ENCODE measurements at places on chromosomes 5 and 9.

DNA sequence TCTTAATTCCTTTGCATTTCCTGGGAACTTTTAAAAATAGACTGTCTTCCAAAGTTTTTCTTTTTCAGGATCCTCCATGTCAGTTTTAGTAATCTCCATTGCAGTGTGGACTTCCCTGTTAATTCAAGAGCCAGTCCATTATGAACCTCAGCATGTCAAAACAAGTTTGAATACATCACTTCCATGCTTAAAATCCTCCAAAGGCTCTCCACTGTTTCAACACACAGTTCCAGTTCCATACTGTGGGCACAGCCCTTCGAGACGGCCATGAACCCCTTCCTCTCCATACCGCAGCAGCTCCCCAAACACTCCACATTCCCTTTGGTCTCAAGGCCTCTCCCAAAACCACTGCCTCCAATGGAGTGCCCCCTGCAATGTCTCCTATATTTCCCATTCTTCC is 19.5 kb downstream of the LIFR start:
- DNase-seq: no peak

GRCh38 chr5:84393969-84394368 is 9.3 kb upstream of the EDIL3 start:
- DNase-seq: no peak

- no peak for DNase-seq
Observed at GRCh38 chr9:22088053-22088716, 79.1 kb upstream of the CDKN2B start.

DNA sequence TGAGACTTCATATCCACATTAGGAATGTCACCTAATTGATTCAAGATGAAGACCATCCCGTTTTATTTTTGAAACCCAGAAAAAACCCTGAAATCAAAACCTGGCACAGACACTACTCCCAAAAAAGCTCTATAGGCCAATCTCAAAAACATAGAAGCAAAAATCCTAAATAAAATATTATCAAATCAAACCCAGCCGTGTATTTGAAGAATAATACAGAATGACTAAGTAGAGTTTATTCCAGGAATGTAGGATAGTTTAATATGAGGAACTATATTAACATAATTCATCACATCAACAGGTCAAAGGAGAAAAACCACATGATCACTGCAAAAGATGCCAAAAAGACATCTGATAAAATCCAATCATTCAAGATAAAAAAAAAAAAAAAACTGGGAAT is 167.1 kb downstream of the ACTL7B start:
- no peak for DNase-seq

- DNase-seq: no peak
Observed at GRCh38 chr9:20925256-20926045, 106.0 kb downstream of the HACD4 start.

GRCh38 chr5:114223866-114224265 is 138.0 kb upstream of the KCNN2 start:
- no peak for DNase-seq

DNA sequence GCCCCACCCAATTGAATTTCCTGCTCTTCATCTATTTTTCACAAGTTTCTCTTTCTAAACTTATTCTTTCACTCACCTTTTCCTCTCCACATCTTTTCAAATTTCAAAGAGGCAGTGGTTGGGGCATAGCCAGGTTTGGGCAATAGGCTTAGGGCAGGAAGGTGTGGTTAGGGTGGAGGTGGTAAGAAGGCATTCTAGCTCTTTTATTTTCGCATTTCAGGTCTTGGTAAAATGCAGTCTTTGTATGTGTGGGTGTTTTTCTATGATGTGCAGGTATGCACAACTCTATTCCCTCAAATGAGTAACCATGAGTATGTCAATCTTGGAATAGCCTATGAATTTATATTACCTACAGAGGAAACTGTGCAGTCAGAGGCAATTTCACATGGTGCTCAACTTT is 129.8 kb upstream of the IFNE start:
- no peak for DNase-seq

GRCh38 chr5:106303911-106304310 is 1366.8 kb downstream of the EFNA5 start:
- no peak for DNase-seq

DNA sequence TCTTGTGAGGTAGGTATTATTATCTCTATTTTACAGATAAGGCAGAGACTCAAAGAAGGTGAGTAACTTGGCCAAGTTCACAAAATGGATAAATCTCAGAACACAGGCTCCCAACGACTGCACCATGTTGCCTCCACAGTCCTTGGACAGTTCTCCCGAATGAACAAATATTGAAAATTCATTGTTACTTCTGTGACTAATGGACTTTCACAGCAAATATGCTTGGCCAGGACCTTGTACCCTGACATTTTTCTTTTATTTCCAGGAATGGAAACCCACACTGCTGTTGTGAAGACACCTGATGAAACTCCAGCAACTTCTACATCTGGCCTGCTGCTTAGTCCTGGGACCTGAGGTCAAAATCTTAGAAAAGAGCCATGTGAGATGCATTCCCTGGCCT is 2.5 kb upstream of the CYSTM1 start:
- DNase-seq: no peak

DNA sequence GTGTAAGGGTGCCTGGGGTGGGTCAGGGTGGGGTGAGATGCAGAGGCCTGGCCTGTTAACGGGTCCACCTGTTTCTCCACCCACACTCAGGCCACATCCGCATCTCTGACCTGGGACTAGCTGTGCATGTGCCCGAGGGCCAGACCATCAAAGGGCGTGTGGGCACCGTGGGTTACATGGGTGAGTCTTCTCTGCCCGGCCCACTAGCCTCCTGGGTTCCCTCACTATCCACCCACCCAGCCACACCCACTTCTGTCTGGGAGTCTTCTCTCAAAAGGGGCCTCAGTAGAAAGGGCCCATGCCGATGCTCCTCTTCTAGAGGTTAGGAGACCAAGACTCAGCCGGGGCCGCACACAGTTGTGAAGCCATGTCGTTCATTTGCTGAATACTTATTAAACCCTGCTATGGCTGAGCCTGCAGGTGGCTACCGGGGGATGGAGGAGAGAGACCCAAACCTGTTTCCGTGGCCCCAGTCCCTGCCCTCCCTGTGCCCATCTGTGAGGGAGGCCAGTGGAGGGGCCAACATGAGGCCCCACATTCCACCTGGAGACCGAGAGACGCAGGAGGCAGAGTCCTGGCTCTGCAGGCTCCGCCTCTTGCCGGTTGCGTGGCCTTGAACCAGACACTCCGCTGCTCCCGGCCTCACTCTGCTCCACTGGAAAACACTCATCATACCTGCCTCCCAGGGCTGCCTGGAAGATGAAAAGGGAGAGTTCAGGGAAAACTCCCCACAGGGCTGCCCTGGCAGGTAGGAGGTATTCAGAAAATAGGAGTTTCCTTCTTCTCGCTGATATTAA is 8.7 kb downstream of the GRK6 start:
- no peak for DNase-seq

- peak; percentile 70 for DNase-seq
Observed at GRCh38 chr9:19641046-19641445, 147.8 kb downstream of the SLC24A2 start.

DNA sequence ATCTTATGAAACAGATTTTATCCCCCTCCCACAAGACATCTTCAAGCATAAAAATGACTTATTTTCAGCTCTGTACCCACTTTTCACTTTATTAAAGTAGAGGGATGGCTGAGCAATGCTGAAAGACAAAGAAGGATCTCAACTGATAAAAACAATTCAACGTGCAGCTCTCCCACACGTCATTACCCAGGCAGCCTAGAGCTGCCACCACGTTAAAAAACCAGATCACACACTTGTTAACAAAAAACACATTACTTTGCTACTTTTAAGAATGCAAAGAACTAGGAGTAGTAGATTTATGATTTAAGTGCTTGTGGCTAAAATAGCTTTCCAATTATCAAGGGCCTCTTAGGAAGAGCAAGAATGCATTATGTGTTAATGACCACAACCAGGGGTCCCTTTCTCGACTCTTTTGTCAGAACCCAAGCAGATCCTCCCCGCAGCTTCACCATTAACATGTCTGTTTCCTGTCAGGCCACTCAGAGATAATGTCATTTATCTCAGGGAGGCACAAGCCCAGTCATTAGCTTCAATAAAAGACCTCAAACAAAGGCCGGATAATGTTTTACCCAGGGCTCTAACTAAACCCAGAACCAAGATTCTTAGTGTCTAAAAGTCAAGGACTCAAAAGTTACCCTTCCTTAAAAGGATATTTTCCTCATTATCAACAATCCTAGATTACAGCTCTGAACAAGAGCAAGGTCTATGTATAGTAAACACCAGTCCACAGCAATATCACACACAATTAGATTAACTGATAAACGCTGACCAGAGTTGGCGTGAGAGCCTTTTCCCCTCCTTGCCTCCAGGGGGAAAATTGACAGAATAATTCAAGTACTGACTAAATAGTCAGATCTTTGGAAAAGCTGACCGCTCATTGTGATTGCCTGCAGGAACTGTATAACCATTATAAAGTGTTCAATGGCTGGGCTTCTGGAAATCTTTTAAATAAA is 7.5 kb downstream of the ZNF608 start:
- DNase-seq: no peak

DNA sequence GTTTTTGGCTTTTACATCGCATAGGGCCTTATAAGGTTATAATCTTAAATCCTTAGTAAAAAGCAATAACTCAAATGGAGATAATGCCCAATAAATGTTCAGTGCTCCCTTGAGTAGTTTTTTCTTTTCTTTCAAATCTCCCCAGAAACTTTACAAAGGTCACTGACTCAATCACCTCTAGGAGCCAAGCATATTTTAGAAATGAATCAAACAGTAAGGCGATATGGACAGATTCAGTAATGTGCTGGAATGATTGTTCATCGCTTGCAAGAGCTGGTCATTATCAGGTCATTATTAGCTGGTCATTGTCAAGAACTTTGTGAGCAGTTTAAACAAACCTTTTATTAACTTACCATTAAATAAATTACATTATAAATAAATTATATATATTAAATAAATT is 130.4 kb upstream of the SLIT3 start:
- no peak for DNase-seq

DNA sequence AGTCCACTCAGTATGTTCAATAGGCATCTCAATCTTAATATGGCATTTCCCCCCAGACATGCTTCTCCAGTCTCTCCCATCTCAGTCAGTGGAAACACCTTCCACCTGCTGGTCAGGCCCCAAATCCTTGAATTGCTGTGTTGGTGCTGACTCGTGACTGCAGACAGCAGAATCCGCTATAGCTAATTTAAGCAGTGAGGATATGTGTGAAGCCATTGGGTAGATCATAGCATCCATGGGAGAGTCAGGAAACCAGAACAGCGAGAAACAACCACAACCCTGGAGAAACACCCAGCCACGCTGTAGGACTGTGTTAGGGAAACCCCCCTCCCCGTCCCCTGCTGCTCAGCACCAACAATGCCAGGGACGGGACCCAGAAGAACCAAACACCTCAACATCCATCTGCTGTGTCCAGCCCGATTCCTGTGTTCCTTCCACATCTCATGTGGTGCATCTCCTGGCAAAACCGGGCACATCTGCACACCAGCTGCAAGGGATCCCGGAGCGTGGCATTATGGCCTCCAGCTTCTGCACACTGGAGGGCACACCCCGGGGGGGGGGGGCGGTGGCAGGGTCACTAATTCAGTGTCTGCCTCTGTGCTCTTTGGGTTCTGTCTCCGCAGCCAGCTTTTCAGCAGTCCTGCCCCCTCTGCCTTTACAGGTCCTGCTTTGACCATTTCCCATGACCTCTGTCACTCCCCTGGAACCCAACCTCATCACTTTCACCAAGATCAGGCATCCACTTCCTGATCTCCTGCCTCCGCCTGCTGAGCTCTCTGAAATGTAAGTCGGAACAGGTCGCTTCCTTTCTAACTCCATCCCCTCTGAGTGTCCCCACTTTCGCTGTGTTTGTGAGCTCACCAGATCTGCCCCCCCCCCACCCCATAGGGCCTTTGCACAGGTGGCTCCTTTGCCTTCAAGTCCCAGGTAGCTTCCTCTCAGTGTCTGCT is 2.4 kb upstream of the PLEKHG4B start:
- no peak for DNase-seq

- no peak for DNase-seq
Observed at GRCh38 chr5:97918620-97919019, 735.6 kb upstream of the RIOK2 start.

DNA sequence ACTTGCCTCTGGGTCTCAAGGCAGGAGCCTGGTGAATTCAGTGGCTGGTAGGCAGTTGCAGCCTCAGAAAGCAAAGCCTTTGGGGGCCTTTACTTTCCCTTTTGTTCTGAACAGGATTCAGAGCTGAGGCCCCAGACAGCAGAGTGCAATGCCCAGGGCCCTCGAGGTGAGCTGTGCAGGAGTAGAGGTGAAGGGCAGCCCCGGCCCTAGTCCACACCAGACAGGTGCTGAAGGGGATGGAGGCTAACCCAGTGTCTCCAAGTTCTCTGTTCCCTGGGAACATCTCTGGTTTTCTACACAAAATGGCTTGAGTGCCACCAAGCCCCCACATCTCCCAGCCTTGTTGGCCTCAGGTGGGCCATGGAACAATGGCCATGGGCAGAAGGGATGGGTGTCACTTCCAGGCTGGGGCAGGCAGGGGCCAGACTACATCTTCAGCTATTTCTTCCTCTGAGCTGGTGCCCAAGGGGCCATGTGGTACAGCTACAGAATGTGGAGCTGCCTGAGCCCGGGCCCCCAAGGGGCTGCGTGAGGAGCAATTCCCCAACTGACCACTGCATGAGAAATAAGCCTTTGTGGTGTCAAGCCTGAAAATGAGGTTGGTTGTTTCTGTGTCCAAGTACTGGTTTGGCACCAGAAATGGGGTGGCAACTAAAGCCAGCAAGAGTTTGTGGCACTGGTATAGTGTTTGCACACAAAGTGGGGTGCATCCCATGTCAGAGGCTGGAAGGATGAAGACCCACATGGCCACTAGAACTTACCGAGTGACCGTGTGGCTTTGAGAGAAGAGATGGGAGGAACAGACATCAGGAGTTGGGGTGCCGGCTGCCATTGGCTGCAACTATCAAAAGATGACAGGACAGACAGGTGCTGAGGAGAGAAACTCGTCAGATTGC is 57.8 kb downstream of the BARX1 start:
- DNase-seq: no peak

- no peak for DNase-seq
Observed at GRCh38 chr5:14036514-14036913, 92.0 kb upstream of the DNAH5 start.

DNA sequence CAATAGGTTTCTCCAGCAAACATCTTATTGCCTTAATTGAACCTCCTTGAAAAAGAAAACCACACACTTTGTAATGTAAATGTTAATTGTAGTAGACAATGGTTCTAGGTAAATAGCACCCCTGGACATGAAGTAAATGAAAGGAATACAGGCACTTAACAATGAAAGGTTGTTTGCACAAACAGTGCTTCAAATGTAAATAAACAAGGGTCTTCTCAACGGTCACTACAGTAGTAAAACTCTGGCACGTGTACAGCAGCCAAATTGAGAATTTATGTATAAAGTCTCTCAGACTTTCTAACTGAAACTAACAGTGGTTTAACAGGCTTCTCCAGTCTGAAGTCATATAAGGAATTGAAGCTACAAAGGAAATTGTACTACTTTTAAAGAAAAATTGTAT is 218.3 kb downstream of the MEF2C start:
- no peak for DNase-seq

GRCh38 chr9:137046088-137046787 is at the start of gene NPDC1:
Gene NPDC1, minus strand, starts transcription at chr9:137046177. Its CDS starts 188 bp downstream, at chr9:137045989.
- peak; percentile 69 for DNase-seq

- DNase-seq: no peak
Observed at GRCh38 chr5:40486437-40487275, 193.1 kb upstream of the PTGER4 start.

GRCh38 chr5:54601411-54602230 is 84.1 kb downstream of the SNX18 start:
- no peak for DNase-seq
